ENCODE measurements at places on chromosomes 1 and 21.

GRCh38 chr1:15760520-15761211, 2.1 kb downstream of the FBLIM1 start:
- DNase-seq, result peak; percentile 98

- no peak for DNase-seq
Observed at GRCh38 chr1:82240571-82240970, 439.8 kb downstream of the ADGRL2 start.

DNA sequence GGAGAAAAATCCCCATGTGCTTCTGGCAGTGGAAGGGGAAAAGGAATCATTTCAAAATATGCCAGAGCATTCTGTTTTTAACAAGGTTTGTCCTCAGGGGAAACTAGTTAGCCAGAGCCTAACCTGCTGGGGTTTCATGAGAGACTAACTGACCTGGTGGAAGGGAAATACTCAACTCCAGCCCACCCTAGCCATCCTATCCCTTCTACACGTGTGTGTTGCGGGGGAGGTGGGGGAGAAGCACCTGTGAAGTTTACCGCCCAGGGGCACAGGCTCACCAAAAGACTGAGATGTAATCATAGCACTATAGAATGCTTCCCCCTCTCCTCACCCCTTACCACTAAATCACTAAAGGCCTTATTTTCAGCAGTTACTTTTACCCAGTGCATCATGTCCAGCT, 139.5 kb downstream of the GRIK3 start:
- DNase-seq, result no peak

DNA sequence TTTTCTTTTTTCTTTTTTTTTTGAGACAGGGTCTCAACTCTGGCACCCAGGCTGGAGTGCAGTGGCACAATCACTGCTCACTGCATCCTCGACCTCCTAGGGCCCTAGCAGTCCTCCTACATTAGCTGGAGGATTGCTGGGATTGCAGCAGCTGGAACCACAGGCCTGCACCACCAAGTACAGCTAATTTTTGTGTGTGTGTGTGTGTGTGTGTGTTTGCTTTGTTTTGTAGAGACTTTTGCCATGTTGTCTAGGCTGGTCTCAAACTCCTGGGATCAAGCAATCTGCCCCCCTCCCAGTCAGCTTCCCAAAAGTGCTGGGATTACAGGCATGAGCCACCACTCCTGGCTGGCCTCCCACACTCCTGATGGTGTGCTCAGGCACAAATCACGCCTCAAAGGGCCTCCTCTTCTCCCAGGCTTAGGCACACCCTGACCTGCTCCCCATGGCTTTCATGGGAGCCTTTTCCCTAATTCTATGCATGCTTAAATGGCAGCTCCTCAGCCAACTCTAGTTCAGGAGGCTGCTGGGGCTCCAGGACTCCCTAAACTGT, 9.4 kb downstream of the FAM229A start:
- DNase-seq, result no peak
